Amygdala (tissue), 56 donors: ENCODE measurements at places on chromosomes 13 and 19.

DNA sequence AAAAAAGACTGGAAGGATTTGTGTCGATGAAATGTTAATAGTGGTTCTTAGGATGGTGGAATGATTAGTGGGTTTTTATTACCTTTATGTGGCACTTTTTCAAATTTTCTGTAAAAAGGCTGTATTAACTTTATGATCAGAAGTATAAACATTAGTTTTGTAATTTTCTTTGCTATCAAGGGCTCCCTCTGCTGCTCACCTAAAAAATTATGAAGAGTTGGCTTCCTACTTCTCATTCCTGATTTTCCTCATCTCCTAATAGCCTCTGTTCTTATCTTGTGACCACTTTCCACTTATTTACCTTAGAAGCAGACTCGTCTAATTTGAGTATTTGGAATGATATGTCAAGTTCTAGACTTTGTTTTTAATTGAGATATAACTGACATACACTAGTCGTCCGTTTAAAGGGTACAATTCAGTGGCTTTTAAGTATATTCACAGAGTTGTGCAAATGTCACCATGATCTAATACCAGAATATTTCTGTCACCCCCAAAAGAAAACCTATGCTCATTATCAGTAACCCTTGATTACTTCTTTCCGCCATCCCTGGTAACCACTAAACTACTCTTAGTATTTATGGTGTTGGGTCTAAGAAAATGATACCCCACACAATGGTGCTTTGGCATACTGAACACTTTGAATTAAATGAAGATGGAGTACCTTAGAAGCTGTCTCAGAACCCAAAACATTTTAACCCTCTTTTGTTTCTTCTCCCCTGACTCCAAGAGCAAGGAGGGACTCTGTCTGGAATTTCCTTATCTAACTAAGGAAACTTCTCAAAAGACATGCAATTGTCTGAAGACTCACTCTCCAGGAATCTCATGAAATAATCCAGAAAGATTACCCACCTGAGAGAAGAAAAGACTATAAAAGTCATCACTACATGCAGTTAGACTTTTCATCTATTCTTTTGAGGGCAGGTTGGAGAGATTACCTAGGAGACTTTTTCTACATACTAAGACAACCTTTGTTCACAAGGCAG, 311.3 kb downstream of the DLEU7 start:
- DNase-seq: no peak

DNA sequence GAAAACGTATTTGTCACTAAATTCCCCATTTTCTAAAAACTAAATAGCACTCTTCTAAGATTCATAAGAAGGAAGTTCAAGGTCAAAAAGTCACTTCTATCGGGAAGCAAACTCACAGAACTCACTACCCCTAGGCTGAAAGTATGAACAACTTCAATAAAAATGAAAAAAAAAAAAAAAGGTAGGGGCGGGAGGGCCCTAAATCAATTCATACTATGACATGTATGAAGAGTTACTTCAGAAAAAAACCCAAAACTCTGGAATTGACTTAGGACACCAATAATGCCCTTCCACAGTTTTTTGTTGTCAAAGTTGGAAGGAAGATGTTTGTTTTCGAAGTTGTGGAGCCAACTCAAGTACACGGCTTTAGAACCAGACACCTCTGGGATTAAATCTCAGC, 1.1 kb downstream of the SUCLA2 start:
- no peak for DNase-seq

- no peak for DNase-seq
Observed at GRCh38 chr19:28242317-28242927, 970.5 kb downstream of the UQCRFS1 start.

GRCh38 chr13:33184112-33184490, 101.5 kb downstream of the STARD13 start:
- DNase-seq: no peak

DNA sequence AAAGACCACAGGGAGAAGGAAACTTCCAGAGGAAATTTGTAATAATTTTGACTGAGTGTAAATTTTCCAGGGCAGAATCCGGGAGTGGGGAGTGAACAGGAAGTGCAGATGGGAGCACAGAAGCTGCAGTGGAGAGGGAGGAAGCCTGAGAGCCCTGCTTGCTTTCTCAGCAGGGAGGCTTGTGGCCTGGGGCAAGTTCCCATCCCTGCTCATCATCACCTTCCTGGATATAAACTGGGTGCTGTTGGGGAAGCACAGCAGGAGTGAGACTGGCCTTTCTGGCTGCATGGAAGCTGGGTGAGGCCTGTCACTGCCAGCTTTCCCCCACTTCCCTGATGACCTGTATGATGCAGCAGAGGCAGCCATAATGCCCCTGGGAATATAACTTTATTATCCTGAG, 532.9 kb downstream of the SLITRK6 start:
- no peak for DNase-seq

- no peak for DNase-seq
Observed at GRCh38 chr13:83536941-83537340, 345.3 kb downstream of the SLITRK1 start.

DNA sequence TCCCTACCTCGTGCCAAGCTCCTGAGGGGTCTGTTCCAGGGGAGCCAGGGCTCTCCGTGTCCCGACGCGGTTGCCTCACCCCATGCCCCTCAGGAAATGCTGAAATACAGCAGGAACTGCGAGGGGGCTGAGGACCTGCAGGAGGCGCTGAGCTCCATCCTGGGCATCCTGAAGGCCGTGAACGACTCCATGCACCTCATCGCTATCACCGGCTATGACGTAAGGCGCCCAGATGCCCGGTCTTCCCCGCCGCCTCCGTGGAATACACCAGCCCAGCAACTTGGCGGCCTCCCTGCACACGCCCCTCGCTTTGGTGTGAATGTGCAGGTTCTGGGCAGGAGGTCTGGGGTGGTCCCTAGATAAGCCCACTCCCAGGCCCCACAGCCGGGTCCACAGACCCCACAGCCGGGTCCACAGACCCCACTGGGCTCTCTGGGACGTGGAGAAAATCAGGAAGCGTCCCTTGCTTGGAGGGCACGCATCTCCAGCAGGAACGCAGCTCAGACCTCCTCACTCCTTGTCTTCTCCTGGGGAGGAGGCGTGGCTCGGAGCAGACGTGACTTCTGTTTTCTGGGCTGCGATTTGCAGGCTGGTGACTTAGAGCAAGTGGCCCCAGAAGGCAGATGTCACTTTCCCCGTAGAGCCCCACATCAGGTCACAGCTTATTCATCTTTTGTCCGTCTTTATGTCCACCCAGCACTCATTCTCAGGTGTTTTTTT, 19.4 kb upstream of the F7 start:
- DNase-seq: no peak

DNA sequence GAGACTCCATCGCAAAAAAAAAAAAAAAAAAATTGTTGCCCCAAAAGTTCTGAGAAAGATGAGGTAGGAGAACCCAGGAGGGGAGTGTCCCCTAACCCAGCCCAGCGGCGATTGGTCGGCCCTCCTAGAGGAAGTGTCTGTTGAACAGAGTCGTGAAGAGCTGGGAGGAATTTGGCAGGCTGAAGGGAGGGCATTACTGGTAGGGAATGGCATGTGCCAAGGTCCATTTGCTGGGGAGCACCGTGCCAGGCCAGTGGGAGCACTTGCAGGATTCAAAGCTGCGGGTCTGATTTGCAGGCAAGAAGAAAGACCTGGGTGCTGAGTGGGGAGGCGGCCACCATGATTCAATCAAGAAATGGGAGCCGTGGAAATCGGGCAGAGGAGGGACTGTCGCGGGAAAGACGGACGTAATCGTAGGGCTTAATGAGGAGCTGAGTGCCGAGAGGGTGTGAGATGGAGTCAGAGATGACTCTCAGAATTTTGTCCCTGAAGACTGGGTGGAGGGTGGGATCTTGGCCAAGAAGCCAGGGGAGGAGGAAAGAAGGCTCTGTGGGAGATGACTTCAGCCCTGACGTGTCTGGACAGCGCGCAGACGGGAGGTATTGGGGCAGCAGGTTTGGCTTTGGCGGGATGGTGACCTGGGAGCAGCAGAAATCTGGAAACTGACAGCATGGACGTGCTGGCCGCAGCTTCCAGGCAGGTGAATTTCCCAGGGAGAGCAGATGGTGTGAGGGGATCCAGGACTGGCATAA, 15.4 kb downstream of the CERS4 start:
- no peak for DNase-seq

DNA sequence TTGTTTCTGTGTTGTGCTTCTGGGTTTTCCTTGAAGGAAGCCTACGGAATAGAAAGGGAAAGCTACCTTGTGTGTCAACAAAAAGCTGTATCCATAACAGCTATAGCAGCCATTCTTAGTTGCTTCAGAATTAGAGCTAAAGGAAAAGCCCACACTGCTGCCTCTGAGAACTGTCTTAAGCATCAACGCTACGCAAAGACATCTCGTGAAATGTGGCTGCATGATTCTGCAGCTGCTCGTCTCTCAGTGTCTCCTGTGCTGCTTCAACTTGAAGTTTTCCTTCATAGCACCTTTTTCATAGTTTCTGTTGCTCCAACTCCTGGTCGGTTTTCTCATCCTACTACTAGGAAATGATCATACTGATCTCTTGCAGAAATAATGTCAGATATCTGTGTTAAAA, 140.9 kb upstream of the MAB21L1 start:
- DNase-seq: no peak

- DNase-seq: no peak
Observed at GRCh38 chr13:74132776-74133656, 1.2 kb downstream of the KLF12 start.

GRCh38 chr19:6958791-6959190, 62.4 kb downstream of the MBD3L2B start:
- DNase-seq: no peak

DNA sequence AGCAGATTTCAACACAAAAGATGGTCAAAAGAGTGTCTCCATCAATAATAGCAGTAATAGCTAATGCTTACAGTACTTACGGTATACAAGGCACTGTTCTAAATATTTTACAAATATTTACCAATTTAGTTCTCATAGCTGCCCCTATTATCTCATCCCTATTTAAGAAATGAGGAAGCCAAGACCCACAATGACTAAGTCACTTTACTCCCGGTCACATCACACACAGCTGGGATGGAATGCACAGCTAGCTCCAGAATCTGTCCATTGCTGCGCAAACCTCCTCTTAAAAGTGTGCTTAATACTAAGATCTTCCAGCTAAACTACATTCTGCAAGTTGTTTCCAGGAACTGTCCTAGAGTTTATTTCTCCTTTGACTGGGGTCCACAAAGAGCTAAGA, 63.4 kb downstream of the RAP2A start:
- no peak for DNase-seq

GRCh38 chr19:41910992-41911888, 17.0 kb downstream of the ERFL start:
- DNase-seq: no peak

GRCh38 chr13:28058866-28059613, 41.3 kb downstream of the FLT3 start:
- DNase-seq: no peak

DNA sequence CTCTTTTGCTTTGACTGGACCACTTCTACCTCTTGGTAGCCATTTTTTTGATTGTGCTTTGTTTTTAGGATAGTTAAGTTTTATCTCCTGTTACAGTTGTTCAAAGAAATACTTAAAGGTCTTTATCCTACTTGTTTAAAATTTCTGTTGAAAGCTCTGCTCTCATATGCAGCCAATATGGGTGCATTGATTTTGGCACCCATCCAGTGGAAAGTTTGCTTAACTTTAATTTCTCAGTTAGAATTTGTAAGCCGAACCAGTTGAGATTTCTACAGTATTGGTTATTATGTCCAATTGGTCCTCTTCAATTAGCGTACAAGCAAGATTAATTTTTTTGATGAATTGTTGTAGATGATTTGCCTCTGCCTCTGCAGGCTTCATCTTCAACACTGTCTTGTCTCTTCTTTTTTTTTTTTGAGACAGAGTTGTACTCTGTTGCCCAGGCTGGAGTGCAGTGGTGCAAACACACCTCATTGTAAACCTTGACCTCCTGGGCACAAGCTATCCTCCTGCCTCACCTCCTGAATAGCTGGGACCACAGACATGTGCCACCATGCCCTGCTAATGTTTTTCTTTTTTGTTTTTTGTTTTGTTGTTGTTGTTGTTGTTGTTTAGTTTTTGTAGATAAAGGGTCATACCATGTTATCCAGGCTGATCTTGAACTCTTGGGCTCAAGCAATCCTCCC, 65.3 kb downstream of the MAB21L1 start:
- no peak for DNase-seq

DNA sequence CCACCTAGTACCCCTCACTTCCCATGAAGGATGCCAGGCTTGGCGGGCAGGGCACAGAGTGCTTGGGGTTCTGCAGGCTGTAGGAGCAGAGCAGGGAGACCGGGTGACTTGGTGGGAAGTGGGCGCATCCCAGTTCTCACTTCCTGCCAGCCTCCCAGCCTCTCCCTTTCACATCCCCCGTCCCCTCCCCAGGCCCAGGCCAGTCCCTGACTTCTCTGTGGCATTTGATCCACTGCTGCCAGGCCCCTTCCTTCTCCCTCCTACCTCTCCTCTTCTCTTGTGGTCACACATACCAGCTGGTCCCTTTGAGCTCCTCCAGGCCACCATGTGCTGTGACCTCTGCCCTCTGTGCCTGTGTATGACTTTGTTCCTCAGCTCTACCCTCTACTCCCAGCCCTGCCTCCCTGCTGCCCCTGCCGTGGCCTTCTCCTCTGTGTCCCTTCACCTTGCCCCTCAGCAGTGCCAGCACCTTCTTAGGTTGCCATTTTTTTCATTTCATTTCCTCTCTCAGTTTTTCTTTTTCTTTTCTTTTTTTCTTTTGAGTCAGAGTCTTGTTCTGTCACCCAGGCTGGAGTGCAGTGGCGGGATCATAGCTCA, 19.5 kb downstream of the MYO1F start:
- no peak for DNase-seq

DNA sequence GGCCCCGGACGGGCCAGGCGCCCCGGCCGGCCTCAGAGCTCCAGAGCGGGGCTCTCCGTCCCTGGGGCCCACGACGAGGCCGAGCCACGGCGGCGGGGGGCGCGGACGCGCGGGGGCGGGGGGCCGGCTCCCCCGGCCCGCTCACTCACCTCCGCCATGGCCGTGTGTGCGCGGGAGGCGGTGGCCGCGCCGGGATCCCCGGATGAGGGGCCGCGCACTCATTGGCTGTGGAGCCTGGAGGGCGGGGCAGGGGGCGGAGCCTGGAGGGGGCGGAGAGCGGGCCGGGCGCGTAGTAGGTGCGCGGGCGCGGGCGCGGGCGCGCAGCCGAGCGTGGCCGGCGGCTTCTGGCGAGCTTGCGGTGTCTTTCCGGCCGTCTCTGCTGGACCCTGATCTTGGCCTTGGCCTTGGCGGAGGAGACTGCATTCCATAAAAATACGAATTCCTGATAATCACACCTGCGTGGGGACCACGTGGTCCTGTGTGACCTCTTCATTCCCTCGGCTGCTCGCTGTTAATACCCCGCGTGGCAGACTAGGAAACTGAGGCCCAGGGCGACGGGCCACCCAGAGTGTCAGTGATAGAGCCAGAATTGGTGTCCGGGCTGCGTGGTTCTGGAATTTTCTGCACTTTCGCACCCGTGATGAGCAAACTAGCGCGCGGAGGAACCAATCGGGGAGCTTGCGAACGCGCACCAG, at the start of gene MIER2:
Gene MIER2, minus strand, starts transcription at position 172 of the 695 bp plus-strand sequence. Its CDS starts 14 bp downstream, at position 158.
- peak; percentile 65 for DNase-seq

DNA sequence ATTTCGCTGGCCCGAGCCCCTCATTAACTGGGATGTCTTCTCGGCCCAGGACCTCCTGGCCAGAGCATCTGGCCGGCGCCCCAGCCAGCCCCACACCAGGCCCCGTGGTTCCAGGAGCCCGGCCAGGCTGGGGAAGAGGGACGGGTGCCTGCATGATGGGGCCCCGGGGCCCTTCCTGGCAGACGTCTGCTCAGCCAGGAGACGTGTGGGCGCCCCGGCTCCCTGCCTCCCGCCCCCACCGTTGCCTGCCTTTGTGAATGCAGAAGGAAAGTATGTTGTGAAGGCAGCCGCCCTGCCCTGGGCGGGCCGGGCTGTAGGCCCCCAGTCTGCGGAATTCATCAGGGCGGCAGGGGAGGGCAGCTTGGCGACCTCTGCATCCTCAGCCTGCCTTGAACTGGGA, 4.4 kb upstream of the COMP start:
- no peak for DNase-seq
